ENCODE measurements at places on chromosomes 12 and 14.

DNA sequence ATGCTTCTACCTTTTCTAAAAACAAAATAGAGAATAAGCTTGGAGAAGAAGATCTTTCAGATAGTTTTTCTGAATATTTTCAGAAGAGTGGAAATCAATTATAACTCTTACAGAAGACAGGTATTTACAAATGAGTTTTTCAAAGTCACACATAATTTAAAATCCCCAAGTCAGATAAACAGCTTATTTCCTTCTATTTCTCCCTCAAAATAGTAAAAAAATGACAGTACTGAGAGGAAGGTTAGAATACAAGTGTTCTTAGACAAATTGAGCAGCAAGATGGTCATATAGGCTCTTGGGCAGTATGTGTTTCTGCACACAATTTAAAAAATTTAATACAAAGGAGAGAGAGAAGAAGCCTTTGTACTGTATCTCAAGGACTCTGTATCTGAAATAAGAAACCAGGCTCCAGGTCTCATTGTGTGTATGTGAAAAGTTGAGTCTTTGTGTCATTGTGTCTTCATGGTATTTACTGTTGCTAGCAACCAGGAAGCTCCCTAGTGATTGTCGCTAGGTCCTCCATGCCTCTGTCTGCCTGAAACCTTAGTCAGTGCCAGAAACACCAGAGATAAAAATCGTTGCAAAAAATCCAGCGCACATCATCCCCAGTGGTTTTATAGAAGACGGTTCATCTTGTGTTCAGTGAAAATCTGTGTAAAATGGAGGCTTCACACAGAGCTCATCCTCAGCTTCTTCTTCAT, 12.9 kb upstream of the TUBA1A start:
- peak; percentile 70 for DNase-seq

DNA sequence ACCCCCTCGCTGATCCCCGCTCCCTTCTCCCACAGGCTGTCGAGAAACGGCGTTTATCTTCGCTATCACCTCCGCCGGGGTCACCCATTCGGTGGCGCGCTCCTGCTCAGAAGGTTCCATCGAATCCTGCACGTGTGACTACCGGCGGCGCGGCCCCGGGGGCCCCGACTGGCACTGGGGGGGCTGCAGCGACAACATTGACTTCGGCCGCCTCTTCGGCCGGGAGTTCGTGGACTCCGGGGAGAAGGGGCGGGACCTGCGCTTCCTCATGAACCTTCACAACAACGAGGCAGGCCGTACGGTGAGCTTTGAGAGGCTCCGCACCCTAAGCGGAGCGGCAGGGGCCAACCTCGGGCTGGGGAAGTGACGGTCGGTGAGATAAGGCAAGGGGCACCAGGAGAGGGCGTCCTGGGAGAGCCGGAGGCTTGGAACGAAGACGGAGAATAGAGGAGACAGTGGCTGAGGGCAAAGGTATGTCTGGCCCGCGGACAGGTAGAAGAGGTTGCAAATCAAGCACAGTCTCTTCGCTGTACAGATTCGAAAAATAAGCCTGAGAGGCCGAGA, 2.3 kb downstream of the WNT1 start:
- DNase-seq, result peak; percentile 77

GRCh38 chr14:86799244-86799647, 1193.7 kb downstream of the GALC start:
- DNase-seq, result no peak

DNA sequence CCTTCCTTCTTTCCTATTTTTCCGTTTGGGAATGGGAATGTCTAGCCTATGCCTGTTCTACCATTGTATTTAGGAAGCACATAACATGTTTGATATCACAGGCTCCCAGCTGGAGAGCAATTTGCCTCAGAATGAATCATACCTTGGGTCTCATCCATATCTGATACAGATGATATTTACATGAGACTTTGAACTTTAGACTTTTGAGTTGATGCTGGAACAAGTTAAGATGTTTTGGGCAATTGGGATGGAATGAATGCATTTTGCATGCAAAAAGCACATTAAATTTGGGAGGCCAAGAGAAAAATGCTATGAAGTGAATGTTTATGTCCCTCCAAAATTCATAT, 61.9 kb upstream of the BEGAIN start:
- DNase-seq, result no peak

DNA sequence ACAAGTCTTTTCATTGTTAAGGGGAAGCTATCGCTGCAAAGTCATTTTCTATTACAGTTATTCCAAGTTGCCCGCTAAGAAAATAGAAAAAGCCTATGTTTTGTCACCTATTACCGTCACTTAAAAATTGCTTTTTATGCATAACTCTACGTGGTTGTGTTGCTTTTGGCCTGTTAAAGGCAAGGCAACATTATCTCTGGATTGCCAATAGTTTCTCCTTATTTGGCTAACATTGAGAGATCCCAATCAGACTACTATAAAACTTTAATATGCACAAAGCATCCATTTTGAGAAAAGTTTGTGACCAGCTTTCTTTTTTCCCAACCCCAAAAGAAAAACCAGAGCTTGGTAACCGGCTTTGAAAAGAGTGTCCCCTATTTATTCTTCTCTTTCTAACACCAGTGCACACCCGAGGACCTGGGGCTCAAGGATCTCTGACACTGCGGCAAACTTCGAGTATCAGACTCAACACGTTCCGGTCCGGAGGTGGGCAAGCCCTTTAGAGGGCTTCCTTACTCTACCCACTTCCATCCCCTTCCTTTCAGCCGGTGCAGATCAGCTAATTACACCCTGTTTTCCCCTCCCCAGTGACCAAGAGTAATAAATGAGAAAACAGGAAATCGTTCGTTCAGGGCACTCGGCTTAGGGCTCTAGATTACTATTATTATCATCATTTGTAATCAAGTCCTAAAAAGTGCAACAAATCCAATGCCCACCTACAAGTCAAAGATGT, 1.2 kb downstream of the PPP1R12A start:
- peak; percentile 73 for DNase-seq

GRCh38 chr14:55427439-55427838, 13.0 kb downstream of the TBPL2 start:
- no peak for DNase-seq

DNA sequence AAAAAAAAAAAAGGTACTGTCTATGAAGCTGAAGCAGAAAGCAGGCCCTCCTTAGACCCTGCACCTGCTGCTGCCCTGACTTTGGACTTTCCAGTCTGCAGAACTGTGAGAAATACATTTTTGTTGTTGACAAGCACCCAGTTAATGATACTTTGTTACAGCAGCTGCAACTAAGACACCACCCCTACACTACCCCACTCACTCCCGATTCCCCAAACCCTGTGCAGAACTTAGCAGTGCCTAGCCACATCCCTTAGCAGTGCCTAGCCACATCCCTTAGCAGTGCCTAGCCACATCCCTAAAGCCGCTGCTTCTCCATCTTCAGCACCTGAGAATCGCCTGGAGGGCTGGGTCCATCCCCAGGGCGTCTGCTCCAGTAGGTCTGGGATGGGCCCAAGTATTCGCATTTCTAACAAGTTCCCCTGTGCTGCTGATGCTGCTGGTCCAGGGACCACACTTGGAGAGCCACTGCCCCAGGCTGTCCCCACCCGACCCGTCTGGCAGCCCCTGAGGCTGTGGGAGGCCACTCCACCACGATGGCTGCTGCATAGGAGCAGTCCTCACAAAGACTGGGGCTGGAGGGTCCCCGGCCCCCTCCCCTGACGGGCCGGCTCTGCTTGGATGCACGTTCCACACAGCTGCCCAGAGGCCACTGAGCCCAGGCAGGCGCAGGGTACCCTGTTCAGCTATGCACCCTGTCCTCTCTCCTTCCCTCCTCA, 10.8 kb upstream of the PPP1R13B start:
- no peak for DNase-seq

- DNase-seq, result no peak
These were observed 93.9 kb downstream of the FAR2 start for GRCh38 chr12:29242921-29243431.

DNA sequence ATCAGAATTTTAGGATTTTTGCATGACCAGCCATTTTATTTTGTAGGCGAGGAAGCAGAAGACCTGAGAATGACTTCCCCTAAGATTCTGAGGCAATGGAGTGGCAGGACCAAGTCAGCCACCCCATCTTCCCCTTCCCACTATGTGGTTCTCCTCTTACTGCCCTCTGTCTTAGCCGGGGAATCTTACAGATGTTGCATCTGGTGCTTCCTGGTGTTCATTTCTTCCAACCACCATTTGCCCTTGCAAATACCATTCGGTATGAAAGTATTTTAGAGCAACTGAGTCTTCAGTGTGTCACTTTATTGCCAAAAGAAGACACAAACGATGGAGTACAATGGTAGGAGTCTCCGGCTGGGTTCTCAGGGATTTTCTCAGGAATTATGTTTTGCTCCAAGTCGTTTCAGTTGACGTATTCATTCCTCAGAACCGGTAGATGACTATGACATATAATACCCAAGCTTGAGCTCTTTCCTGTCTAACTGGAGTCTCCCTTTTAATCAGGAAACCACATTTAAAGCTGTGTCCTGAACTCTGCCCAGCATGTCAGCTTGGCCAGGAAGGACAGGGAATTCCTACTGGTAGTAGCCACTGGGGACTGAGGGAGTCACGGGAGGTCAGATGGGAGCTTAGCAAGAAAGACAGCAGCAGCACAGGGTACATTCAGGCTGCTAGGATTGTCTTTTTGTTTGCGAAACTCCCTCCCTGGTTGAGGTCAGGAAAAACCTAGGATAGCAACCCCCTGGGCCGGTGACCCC, 87.0 kb downstream of the SAMD4A start:
- no peak for DNase-seq

GRCh38 chr12:24389394-24389793, 439.9 kb upstream of the SOX5 start:
- DNase-seq, result no peak

DNA sequence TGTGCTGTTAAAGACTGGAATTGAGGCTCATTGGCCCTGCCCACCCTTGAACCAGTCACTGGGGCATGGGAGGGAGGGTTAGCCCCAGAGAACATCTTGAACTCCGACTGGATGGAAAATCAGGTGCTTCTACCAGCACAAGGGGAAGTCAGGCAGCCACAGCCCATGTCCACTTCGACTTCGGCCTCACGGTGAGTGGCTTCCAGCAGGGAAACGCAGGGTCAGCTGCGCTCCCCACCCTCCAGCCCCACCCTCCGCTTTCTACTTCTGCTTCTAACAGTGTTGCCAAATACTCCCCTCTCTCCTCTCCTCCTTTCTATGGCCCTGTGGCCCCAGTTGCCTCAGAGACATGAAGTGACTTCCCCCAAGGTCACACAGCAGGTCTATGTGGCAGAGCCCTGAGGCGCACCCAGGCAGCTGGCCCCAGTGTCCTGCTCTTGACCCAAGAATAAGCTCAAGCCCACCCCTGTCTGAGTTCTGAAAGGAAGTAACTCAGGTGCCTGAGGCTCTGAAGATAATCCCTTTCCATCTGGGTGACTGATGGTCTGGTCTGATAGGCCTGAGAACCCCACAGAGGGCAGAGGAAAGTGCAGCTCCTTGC, 11.9 kb upstream of the SH2B3 start:
- DNase-seq, result peak; percentile 51

DNA sequence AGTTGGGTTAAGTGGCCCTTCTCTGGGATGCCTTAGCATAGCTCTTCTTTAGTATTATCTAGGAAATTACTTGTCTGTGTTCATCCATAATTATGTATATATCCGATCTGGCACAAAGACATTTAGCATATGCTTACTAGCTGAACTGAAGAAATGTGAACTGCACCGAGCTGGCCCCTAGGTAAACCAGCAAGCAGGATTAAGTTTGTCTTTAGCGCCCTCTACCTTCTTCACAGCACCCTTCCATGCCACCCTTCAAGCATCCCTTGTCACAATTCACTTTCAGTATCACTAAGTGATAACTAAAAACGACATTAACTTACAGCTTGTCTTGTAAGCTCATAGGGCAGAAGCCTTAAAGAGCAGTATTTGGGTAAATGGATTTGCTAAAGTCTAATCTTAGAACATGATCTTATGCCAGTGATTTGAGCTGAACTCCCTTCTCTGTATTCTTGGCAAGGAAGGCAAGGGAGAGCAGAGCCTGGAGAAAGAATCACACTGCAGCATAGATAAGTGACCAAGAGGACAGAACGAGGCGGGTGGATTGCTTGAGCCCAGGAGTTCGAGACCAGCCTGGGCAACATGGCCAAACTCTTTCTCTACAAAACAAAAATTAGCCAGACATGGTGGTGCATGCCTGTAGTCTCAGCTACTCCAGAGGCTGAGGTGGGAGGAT, 2.6 kb upstream of the HAL start:
- peak; percentile 86 for DNase-seq

- peak; percentile 81 for DNase-seq
These were observed 63.8 kb downstream of the RIN3 start for GRCh38 chr14:92577321-92577742.

DNA sequence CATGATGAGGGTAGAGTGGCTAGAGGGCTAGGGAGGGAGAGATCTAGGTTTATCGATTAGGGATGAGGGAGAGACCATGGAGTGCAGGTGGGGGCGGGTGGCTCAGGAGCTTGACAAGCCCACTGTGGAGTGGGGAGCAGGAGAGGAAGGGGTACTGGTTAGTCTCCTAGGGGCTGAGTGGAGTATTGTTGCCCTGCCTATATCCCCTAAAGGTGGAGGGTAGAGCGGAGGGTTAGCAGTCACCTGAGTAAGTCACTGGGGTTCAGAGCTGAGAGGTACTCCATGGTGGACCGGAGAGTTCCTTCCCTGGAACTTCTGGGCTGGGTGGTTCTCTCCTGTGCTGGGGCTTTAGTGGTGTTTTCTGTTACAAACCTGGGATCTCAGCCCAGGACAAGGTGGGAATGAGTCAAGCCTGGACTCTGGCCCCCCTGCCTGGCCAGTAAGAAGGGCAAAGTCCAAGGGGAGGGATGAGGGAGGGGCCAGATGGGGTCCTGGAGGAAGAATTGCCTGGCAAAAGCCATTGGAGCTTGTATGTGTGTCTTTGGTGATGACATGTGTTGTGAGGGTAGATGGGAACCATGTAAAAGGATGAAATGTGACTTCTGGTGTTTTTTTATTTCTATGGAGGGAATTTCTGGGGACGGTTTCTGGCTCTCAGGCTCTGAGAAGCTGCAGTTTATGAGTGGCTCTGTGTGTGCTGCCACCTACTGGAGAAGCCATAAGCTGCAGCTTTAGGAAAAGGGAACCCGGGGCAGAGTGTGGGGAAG, at the start of gene CIDEB:
Gene CIDEB, minus strand, starts transcription at position 403 of the 767 bp plus-strand sequence. Its CDS starts 119 bp downstream, at position 284.
- DNase-seq, result peak; percentile 89

DNA sequence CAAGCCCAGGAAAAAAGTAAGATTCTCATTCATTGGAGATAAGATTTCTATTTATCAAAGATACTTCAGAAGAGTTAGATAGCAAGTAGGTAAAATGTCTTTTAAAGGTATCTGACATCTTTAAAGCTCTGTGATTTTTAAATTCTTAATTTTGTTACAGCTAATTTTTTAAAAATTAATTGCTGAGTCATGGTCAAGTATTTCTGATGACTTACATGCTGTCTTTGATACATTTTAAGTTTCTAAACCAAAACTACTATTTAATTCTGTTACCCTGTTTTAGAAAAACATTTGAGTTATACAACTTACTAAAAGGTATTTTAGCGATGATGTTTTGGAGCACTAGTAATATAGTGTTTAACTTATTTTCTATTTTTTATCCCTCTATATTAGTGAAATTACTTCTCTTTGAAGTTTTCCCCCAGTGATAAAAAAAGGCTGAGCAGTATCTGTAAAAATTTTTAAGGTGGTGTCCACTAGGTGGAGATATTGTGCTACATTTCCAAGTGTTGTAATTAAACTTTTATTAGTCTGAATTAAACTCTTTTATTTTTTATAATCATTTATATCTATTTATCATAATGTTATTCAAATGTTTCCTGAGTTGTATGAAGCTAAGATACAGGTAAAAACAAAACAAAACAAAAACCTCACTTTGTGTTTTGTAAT, 11.5 kb downstream of the ALG10 start:
- DNase-seq, result no peak

Measured in activated CD4-positive, alpha-beta T cell treated with anti-CD3 and anti-CD28 coated beads, Interleukin-2, amount 10 ng/mL, durations not matched to agents 24 days and 14 days (primary cell).